Stimulated activated CD8-positive, alpha-beta memory T cell treated with anti-CD3 and anti-CD28 coated beads, Interleukin-7, amount 100 ng/mL, for 1 hour (primary cell): ENCODE measurements at places on chromosomes 1 and 21.

DNA sequence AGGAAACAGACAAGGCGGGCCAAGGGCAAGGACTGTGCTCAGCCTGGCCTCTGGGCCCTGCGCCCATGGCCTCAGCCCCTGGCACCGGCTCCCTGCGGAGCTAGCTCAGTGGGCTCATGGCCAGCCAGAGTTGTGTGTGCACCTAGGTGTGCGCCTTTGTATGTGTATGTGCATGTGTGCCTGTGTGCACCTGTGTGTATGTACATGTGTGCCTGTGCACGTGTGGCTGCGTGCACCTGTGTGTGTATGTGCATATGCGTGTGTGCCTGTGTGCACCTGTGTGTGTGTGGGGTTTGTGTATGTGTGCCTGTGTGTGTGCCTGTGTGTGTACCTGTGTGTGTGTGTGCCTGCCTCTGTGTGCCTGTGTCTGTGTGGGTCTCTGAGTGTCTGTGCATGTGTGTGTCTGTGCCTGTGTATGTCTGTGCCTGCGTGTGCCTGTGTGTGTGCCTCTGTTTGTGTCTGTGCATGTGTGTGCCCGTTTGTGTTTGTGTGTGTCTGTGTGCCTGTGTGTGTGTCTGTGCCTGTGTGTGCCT lies 7.4 kb downstream of the GPR137B start:
- DNase-seq, result no peak

GRCh38 chr1:2980073-2980791 lies 41.0 kb upstream of the ACTRT2 start:
- DNase-seq, result no peak

- no peak for DNase-seq
Measured at GRCh38 chr1:33841494-33841893, 22.4 kb upstream of the HMGB4 start.

DNA sequence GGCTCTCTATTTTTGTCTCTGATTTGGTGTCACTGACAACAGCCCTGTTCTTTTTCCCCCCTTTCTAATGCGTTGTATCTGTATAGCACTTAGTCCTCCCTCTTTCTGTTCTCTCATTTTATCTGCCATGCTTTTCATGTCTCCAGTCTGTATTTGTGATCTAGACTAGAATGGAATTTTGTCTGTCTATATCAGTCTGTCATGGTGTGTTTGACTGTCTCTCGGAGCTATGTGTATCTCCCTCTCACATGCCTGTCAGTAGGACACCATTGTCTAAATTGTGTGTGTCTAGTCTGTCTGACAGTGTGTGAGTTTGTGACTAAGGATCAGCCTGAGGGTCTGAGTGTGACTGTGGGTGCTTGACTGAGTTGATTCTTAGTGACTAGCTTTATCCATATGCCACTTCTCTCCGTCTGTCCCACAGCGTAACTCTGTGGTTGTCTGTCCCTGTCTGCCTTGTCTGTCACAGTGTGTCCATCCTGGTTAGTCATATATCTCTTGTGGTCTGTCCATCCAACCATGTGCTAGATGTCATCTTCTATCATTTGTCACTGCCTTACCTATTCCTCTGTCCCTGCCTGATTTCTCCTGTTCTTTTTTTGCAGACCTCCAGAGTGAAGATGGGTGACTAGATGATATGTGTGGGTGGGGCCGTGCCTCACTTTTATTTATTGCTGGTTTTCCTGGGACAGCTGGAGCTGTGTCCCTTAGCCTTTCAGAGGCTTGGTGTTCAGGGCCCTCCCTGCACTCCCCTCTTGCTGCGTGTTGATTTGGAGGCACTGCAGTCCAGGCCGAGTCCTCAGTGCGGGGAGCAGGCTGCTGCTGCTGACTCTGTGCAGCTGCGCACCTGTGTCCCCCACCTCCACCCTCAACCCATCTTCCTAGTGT lies 1.4 kb upstream of the B4GALT2 start:
- no peak for DNase-seq

DNA sequence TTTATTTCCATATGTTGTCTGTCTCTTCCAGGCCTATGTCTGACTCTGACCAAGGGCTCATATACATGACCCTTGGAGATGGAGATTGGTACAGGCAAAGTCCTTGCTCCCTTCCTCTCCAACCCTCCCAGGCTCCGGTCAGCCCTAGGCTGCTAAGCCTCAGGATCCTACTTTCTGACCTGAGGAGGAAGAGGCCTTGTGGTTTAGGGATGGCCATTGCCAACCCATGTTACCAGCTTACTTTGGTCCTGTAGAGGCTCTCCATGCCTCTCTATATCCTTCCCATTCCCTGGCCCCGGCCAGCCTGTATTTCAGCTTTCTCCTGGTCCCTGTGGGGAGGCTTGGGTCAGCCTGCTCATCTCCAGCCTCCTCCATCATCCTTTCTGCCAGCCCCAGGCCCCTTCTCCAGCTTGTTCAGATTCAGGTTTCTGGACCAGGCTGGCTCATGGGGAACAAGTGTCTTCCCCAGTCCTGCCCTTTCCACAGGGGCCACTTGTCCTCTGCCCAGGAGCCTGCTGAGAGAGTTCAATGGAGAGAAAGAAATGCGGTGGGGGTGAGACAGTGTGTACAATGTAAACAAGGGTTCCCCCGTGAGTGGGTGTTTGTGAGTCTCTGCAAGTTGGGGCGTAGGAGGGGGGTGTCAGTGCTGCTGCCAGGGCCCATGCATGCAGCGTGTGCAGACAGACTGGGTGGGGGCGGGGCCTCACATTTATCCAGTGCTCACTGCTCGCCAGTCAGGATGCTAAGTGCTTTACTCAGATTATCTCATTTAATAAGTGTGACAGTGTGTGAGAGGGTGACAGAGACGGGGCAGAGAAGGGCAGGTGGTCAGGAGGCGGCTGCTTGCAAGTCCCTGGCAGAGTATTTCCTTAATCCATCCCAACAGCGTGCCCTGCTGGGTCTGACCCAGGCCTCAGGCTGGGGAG lies 31.3 kb upstream of the FOXO6 start:
- no peak for DNase-seq
